ENCODE measurements at places on chromosomes 3 and 15. TPM values are rescaled to one million over a fixed set of nuclear protein-coding genes. Genes with fewer than 3 reads are reported as not detected.

The GOLIM4 gene
- 43.6 TPM for total RNA-seq

The CTXN2 gene
- not detected for total RNA-seq

The CORO2B gene
- total RNA-seq: 6.7 TPM

The LPCAT4 gene
- 8.4 TPM for total RNA-seq

The FAH gene
- total RNA-seq: 19.8 TPM

The PDZRN3 gene
- total RNA-seq: 108 TPM

The MORC1 gene
- total RNA-seq: not detected

The PAK6 gene
- total RNA-seq: 0.32 TPM

The ECE2 gene
- not detected for total RNA-seq

The B3GALNT1 gene
- 20.3 TPM for total RNA-seq

Data from hair follicle dermal papilla cell (primary cell).